Cardiac ventricle fibroblast (primary cell): ENCODE measurements at places on chromosomes 16 and 17. TPM values are rescaled to one million over a fixed set of nuclear protein-coding genes. Genes with fewer than 3 reads are reported as not detected.

CDRT15 gene
- not detected in 2 replicates for total RNA-seq

RPH3AL gene
- total RNA-seq: 2.1 and 4.9 TPM in 2 replicates

QPRT gene
- total RNA-seq: 4.1 and 6.0 TPM in 2 replicates

RFFL gene
- total RNA-seq: 10.4 and 27.0 TPM in 2 replicates

SLC38A8 gene
- not detected in 2 replicates for total RNA-seq

FAM234A gene
- 87.7 and 105 TPM in 2 replicates for total RNA-seq

BAIAP3 gene
- total RNA-seq: 0.15 and 0.37 TPM in 2 replicates

NLRC3 gene
- total RNA-seq: 0.19 TPM in 1 of 2 replicates, not detected in the other

CCDC200 gene
- total RNA-seq: not detected in 2 replicates

ZDHHC1 gene
- total RNA-seq: 8.8 and 11.4 TPM in 2 replicates

PYDC1 gene
- total RNA-seq: not detected in 2 replicates

SLFN5 gene
- total RNA-seq: 17.5 and 19.2 TPM in 2 replicates

KRT25 gene
- not detected in 2 replicates for total RNA-seq

ITGA2B gene
- 0.20 TPM in 1 of 2 replicates, not detected in the other for total RNA-seq
